ENCODE measurements at places on chromosomes 3 and 15. TPM values are rescaled to one million over a fixed set of nuclear protein-coding genes. Genes with fewer than 3 reads are reported as not detected.

Gene GPR87
- 0.18 TPM for total RNA-seq

Gene FSD2
- total RNA-seq = not detected

Gene CLDN16
- 0.09 TPM for total RNA-seq

Gene CPNE9
- total RNA-seq = not detected

Gene KCNMB3
- 0.08 TPM for total RNA-seq
